ENCODE measurements at places on chromosomes 4 and X.

DNA sequence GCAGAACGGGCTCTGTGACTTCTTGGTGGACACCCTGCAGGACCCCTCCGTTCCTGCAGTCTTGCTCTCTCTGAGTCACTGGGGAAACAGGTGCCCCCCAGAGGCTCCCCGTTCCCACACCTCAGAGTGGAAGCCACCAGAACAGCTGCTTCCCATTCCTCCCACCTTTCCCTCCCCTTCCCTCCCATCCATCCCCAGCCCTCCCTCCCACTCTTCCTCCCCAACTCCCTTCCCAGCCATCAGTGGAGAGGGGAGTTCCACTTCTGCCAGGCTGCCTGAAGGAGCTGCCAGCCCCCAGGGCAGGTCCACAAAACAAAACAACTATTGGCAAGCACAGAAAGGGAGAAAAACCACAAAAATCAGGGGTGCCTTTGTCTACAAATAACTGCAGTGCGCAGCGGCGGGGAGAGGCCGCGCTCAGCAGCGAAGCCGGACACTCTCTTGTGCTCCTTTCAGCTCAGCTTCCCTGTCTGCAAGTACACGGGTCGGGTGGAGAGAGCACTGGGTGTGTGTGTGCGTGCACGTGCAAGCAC, 8.1 kb downstream of the SSR4 start:
- DNase-seq: no peak

GRCh38 chrX:137891431-137891830, 325.5 kb downstream of the ZIC3 start:
- no peak for DNase-seq

DNA sequence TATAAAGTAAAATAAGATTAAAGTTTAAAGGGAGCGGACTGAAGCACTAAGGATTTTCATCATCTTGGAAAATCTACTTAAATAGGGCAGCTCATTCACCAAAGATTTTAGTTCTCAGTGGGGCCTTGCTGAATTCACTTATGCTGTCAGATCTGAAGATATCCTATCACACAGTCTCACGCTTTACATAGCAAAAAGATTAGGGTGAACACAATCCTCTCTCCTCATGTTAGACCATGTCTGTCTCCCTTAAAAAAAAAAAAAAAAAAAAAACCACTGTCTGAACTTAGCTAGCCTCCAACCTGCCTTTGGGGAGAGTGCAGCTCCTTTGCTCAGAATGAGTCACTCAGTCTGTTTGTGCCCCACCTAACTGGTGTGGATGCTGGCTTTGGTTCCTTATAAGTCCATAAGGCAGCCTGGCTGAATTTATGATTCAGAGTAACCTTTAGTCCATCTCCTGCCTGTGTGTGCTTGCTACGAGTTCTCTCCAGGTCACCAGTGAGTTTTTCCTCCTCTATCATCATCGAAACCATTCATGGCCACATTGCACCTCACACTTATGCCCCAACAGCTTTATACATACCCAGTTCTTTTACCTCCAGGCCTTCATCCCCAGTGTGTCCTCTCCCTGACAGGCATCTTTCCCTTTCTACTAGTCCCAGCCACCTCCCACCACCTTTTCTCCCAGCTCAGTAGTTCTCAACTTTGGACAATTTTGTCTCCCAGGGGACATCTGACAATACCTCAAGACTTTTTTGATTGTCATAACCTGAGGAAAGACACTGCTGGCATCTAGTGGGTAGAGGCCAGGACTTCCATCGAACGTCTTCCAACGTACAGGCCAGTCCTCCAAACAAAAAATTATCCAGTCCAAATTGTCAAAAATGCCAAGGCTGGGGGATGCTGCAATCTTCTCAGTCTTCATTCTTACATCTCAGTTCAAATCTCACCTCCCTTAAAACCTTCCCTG, 220.7 kb upstream of the EMCN start:
- no peak for DNase-seq

GRCh38 chr4:61200187-61200915, at the start of gene ADGRL3:
TSS of gene ADGRL3 (plus strand) at chr4:61200326.
- DNase-seq: no peak

DNA sequence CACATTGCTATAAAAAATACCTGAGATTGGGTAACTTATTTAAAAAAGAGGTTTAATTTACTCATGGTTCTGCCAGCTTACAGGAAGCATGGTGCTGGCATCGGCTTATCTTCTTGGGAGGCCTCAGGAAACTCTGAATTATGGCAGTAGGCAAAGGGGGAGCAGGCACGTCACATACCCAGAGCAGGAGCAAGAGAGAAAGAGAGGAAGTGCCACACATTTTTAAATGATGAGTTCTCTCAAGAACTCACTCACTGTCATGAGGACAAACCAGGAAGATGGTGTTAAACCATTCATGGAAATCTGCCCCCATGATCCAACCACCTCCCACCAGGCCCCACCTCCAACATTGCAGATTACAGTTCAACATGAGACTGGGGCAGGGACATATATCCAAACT, 10.0 kb upstream of the AFF1 start:
- no peak for DNase-seq

- DNase-seq: no peak
These were observed 291.0 kb upstream of the HAND2 start for GRCh38 chr4:173821036-173821435.

DNA sequence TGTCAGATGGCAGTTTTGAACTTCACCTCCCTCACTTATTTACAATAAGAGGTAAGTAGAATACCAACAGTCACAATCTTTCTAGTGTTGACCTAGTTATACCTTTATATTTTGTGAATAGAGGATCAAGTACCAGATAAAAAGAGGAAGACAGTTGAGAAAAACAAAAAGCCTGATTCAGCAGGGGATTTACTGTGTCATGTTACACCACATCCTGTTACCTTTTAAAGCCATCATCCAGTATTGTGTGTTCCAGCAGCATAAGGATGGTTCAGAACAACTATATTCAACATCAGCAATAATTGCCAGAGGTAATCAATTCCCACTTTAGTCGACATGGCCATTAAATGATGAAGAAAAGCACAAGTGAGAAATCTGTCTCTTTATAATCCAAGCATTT, 21.3 kb upstream of the CXCL6 start:
- DNase-seq: no peak

DNA sequence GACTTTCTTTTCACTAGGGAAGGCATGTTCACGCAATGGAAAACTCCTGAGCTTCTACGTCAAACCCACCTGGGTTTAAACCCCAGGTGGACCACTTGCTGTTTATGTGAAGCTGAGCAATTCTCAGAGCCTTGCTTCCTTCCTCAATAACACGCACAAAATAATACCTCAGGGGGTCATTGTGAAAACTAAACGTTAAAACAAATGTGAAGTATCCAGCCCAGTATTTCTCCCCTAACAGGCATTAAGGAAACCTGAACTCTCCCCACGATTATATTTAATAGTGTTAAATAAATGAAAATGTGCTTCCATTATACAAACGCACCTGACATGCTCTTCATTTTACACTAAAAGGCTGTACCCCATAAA, 117.5 kb downstream of the AFAP1 start:
- no peak for DNase-seq

GRCh38 chr4:39548425-39549067, 21.3 kb upstream of the UGDH start:
- DNase-seq: no peak

DNA sequence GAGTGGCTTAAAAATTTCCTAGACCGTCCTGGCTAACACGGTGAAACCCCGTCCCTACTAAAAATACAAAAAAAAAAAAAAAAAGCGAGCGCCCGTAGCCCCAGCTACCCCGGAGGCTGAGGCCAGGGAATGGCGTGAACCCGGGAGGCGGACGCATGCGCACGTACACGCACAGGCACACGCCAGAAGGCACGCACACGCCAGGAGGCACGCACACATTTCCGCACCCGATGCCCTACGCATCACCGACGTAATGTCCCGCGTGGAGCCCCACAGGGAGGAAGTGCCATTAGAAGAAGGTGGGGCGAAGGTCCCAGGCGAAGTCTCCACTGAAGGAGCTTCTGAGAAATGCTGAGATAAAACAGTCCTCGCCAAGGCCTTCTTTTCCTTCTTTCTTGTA, 41.4 kb downstream of the NLGN4X start:
- DNase-seq: no peak

GRCh38 chr4:2790583-2791517, 2.0 kb upstream of the SH3BP2 start:
- no peak for DNase-seq

GRCh38 chr4:24042094-24042493, 152.2 kb upstream of the PPARGC1A start:
- DNase-seq: no peak

- no peak for DNase-seq
These were observed 455.9 kb downstream of the AFF2 start for GRCh38 chrX:148956352-148956751.

- DNase-seq: no peak
These were observed 598.4 kb upstream of the FAM241A start for GRCh38 chr4:111546881-111547280.

GRCh38 chr4:47929682-47930201, 15.4 kb upstream of the NFXL1 start:
- no peak for DNase-seq

- DNase-seq: no peak
These were observed 2361.2 kb downstream of the ARAP2 start for GRCh38 chr4:33883111-33883510.

DNA sequence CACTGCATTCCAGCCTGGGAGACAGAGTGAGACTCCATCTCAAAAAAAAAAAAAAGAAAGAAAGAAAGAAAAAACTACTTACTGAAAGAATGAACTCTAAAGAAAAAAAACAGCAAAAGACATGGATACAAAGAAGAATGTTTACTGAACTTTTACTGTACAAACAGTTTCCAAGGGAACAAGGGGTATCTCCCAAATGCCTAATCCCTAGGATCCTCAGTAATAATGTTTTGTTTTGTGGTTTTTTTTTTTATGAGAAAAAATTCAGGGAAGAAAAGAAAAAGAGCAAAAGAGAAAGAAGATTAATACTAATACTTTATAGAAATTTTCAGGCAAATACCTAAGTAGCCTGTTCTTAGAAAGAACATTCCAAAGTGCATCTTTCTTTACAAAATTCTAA, 63.2 kb downstream of the ANTXR2 start:
- no peak for DNase-seq

- peak; percentile 71 for DNase-seq
These were observed 54.5 kb upstream of the BCOR start for GRCh38 chrX:40152173-40152711.

- DNase-seq: no peak
These were observed 193.9 kb upstream of the EDNRA start for GRCh38 chr4:147286846-147287587.

GRCh38 chrX:41619221-41619620, 69.6 kb upstream of the GPR34 start:
- DNase-seq: no peak

GRCh38 chr4:155565776-155566175, 100.9 kb upstream of the GUCY1A1 start:
- DNase-seq: no peak

DNA sequence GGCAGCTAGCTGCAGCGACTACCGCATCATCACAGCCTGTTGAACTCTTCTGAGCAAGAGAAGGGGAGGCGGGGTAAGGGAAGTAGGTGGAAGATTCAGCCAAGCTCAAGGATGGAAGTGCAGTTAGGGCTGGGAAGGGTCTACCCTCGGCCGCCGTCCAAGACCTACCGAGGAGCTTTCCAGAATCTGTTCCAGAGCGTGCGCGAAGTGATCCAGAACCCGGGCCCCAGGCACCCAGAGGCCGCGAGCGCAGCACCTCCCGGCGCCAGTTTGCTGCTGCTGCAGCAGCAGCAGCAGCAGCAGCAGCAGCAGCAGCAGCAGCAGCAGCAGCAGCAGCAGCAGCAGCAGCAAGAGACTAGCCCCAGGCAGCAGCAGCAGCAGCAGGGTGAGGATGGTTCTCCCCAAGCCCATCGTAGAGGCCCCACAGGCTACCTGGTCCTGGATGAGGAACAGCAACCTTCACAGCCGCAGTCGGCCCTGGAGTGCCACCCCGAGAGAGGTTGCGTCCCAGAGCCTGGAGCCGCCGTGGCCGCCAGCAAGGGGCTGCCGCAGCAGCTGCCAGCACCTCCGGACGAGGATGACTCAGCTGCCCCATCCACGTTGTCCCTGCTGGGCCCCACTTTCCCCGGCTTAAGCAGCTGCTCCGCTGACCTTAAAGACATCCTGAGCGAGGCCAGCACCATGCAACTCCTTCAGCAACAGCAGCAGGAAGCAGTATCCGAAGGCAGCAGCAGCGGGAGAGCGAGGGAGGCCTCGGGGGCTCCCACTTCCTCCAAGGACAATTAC, 1.4 kb downstream of the AR start:
- no peak for DNase-seq

DNA sequence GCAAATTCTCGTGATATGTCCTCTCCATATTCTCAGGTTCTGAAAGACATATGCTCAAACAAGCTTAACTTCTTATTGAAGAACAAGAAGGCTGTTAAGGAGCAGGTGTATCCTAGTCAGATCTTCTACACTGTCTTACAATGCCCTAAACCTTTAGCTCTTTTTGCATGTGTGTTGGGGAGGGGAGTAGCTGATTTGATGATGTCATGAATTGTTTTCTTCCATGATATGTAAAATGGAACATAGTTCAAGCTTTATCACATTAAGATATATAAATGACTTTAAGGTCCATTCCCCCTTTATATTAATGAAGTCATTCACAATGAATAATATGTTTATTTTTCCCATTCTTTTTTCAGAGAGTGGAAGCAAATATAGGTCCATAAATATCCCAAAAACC, 332.5 kb upstream of the FAM241A start:
- DNase-seq: no peak

GRCh38 chr4:124389591-124389990, 322.9 kb downstream of the ANKRD50 start:
- DNase-seq: no peak

DNA sequence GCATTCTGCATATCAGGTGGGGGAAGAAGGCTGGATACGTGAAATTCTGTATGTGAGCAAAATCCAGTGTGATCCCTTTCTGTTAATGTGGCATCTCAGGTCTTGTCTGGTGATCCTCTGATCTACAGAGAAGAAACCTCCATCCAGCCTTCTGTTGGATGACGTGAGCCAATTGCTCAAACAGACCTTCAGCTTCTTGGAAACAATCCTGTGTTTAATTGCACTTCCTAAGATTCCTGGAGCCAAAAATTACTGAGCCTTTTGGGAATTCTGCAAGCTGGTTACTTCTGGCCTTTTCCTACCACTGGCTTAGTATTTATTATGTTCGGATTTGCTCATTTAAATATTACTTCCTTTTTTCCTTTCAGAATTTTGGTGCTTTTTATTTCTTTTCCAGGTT, 51.2 kb downstream of the TRIML1 start:
- DNase-seq: no peak

DNA sequence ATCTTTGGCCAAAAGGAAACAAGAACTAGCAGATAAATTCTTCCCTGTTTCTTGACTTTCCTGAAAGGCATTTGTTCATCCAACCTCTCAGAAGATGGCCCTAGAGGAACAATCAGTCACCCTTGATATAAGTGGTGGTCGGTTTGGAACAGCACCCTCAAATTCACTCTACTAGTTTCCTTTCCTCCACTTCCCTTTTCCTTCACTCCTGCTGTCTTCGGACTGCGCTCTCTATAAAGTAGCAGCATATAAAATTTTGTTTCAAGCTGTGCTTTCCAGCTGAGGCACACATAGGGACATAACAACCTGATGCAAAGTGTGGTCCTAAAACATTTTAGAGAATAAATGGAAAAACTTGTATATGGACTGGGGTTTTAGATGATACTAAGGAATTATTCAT, 29.0 kb upstream of the MOB1B start:
- no peak for DNase-seq
